Activated CD4-positive, alpha-beta memory T cell treated with anti-CD3 and anti-CD28 coated beads, Interleukin-2, amount 10 ng/mL, durations not matched to agents 7 days and 5 days (primary cell): ENCODE measurements at places on chromosomes 3 and 15. TPM values are rescaled to one million over a fixed set of nuclear protein-coding genes. Genes with fewer than 3 reads are reported as not detected.
A peak's percentile ranks its signal among the peaks of the same experiment; 100 is the strongest.

DNA sequence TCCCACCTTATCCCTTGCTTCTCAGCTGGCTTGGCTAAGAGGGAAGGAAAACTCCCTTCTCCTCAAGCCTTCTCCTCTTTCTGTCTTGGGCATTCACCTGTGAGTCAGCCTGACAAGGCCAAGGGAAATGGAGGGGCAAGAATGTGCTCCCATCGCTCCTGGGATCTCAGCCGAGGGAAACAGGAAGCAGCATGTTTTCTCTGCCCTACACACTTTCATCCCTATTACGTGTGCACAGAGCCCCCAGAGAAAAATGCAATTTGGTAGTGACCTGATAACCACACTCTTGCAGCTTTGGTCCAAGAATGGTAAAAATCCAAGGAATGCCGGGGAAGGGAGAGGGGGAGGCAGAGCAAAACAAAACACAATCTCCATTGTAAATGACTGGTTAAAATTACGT, 32.9 kb upstream of the MTMR10 start:
- no peak overlapping the region for H3K4me3 ChIP-seq
- H3K27ac ChIP-seq: no peak overlapping the region
- H3K27me3 ChIP-seq: peaks cover 32% of the 10 kb centered on the region
- no peak for DNase-seq

GRCh38 chr3:128547368-128547987, 54.5 kb upstream of the GATA2 start:
- peaks cover 27% of the 10 kb centered on the region for H3K27me3 ChIP-seq
- H3K4me1 ChIP-seq: peaks cover 2% of the 10 kb centered on the region
- H3K27ac ChIP-seq: no peak overlapping the region
- no peak overlapping the region for H3K4me3 ChIP-seq
- no peaks in the 10 kb centered on the region for H3K36me3 ChIP-seq
- no peak for DNase-seq

GRCh38 chr15:61299075-61299763, 70.1 kb upstream of the RORA start:
- H3K36me3 ChIP-seq: no peaks in the 10 kb centered on the region
- no peak overlapping the region for H3K27ac ChIP-seq
- H3K4me3 ChIP-seq: no peak overlapping the region
- H3K27me3 ChIP-seq: peaks cover 6% of the 10 kb centered on the region

- H3K4me1 ChIP-seq: peaks cover 8% of the 10 kb centered on the region
- no peak for DNase-seq
- H3K27ac ChIP-seq: no peak overlapping the region
- no peaks in the 10 kb centered on the region for H3K36me3 ChIP-seq
- H3K27me3 ChIP-seq: no peaks in the 10 kb centered on the region
- no peak overlapping the region for H3K4me3 ChIP-seq
These were observed 93.7 kb upstream of the RBMS3 start for GRCh38 chr3:29186982-29187725.

- H3K27ac ChIP-seq: peak overlapping the region; percentile 58
- peaks cover 38% of the 10 kb centered on the region for H3K36me3 ChIP-seq
- H3K4me1 ChIP-seq: peaks cover 96% of the 10 kb centered on the region
- DNase-seq: no peak
- peak overlapping the region; percentile 10 for H3K4me3 ChIP-seq
- H3K27me3 ChIP-seq: no peaks in the 10 kb centered on the region
These were observed 80.8 kb downstream of the SMAD3 start for GRCh38 chr15:67146234-67146633.

- DNase-seq: no peak
- H3K27me3 ChIP-seq: peaks cover 25% of the 10 kb centered on the region
- H3K4me1 ChIP-seq: no peaks in the 10 kb centered on the region
- H3K4me3 ChIP-seq: no peak overlapping the region
- no peak overlapping the region for H3K27ac ChIP-seq
These were observed 15.1 kb downstream of the PLSCR5 start for GRCh38 chr3:146589899-146590508.

DNA sequence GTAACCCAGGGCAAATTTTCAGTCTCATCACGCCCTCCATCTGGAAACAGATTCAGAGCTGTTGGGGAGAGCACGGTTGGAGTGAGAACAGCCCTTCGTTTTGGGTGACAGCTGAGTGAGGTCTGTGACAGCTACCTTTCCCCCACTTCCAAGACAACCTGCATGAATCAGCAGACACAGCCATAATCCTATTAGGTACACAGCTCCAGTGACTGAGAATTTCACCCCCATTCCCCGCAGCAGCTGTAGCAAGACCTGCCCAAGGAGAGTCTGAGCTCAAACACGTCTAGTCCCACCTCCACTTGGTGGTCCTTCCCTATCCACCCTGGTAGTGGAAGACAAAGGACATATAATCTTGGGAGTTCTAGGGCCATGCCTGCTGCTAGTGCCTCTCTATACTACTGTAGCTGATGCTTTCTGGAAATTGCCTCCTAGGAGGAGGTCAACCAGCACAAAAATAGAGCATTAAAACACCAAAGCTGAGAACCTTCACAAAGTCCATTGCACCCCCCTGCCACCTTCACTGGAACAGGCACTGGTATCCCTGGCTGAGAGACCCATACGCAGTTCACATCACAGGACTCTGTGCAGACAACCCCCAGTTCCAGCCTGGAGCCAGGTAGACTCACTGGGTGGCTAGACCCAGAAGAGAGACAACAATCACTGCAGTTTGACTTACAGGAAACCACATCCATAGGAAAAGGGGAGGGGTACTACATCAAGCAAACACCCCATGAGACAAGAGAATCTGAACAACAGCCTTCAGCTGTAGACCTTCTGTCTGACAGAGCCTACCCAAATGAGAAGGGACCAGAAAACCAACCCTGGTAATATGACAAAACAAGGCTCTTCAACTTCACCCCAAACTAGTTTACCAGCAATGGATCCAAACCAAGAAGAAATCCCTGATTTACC, 448.6 kb upstream of the CBLB start:
- no peak overlapping the region for H3K27ac ChIP-seq
- H3K4me3 ChIP-seq: no peak overlapping the region
- DNase-seq: no peak
- H3K27me3 ChIP-seq: no peaks in the 10 kb centered on the region
- H3K36me3 ChIP-seq: peaks cover 16% of the 10 kb centered on the region

Gene GPR62
- total RNA-seq: not detected

Gene SCG5
- total RNA-seq: 3.1 TPM

- peaks cover 5% of the 10 kb centered on the region for H3K36me3 ChIP-seq
- peak overlapping the region; percentile 91 for H3K4me3 ChIP-seq
- no peaks in the 10 kb centered on the region for H3K27me3 ChIP-seq
- peaks cover 49% of the 10 kb centered on the region for H3K4me1 ChIP-seq
- peak overlapping the region; percentile 97 for H3K27ac ChIP-seq
These were observed 91.5 kb upstream of the CHD2 start for GRCh38 chr15:92808598-92809063.

Gene DNAJA4
- 30.9 TPM for total RNA-seq

- DNase-seq: no peak
- H3K27me3 ChIP-seq: no peaks in the 10 kb centered on the region
These were observed 233.7 kb upstream of the ADAMTS9 start for GRCh38 chr3:64921281-64922065.

GRCh38 chr3:70981231-70981880, 602.2 kb downstream of the FOXP1 start:
- no peak for DNase-seq
- peak overlapping the region; percentile 73 for H3K27ac ChIP-seq
- peaks cover 80% of the 10 kb centered on the region for H3K36me3 ChIP-seq

Gene VEPH1
- total RNA-seq: not detected

- no peaks in the 10 kb centered on the region for H3K27me3 ChIP-seq
- no peak for DNase-seq
- H3K4me1 ChIP-seq: no peaks in the 10 kb centered on the region
- H3K27ac ChIP-seq: no peak overlapping the region
- no peak overlapping the region for H3K4me3 ChIP-seq
These were observed 28.9 kb downstream of the FOXP1 start for GRCh38 chr3:71554649-71555048.

DNA sequence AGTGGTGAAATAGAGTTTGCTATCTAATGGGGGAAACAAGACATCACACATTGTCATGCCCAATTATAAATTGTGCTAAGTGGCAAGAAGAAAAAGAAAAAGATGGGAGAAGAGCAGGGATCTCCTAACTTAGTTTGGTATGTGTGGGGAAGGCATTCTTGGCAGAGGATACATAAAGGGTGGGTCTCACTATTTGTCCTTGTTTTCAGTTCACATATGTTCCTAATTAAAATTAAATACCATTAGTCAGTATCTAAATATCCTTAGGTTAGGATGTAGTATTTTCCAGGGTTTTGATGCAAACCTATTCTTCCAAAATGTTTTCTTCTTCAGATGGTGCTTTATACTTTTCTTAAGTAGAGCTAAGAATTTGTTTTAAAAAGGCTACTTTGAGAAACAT, 173.7 kb downstream of the B3GALNT1 start:
- H3K36me3 ChIP-seq: no peaks in the 10 kb centered on the region
- no peak overlapping the region for H3K4me3 ChIP-seq
- peaks cover 9% of the 10 kb centered on the region for H3K27me3 ChIP-seq
- H3K4me1 ChIP-seq: no peaks in the 10 kb centered on the region

- DNase-seq: no peak
- peaks cover 17% of the 10 kb centered on the region for H3K27me3 ChIP-seq
- H3K4me1 ChIP-seq: peaks cover 16% of the 10 kb centered on the region
- H3K36me3 ChIP-seq: no peaks in the 10 kb centered on the region
These were observed 35.4 kb downstream of the TPM1 start for GRCh38 chr15:63077952-63078351.

DNA sequence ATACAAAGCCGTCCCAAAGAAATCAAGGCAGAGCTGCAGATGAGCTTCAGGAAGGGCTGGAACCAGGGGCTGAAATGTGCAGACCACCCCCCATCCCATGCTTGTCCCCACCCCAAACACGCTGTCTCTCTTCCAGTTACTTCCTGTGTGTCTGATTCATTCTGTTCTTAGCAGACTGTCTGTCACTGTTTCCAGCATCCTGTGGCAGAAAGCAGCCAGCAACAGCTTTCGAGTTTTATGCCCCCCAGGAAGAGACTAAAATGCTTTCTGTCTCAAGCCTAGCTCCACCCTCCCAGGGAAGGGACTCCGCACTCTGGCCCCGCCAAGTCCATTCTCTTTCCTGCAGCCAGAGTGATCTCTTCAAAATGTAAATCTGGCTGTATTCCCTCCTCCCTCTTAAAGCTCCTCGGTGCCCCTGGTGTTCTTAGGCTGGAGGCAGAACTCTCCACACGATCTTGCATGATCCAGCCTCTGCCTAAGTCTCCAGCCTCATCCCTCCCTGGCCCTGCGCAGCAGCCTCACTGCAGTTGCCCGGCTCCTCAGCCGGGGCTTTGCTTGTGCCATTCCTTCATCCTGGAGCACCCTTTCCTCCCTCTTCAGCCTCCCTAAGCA, 41.5 kb downstream of the HRH1 start:
- peaks cover 21% of the 10 kb centered on the region for H3K4me1 ChIP-seq
- H3K4me3 ChIP-seq: no peak overlapping the region
- no peak overlapping the region for H3K27ac ChIP-seq
- peaks cover 20% of the 10 kb centered on the region for H3K27me3 ChIP-seq
- peak; percentile 28 for DNase-seq

Gene NUP210
- 161 TPM for total RNA-seq

DNA sequence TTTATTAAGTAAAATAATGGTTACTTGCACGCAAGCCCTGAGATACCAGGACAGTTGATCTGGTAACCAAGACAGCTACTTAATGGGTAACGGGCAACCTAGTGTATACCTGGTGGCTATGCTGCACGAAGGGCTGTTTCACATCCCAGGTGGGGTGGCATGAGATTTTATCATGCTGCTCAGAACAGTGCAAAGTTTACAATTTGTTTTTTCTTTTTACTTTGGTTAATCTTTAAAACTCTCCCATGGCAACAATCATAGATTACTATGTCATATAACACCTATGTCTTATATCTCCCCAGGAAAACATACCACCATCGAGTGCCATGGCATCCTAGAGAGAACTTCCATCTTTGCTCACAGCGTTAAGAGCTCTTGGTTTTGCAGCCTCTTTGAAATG, 32.2 kb upstream of the SLC28A1 start:
- no peak overlapping the region for H3K4me3 ChIP-seq
- no peak overlapping the region for H3K27ac ChIP-seq
- no peaks in the 10 kb centered on the region for H3K4me1 ChIP-seq
- H3K36me3 ChIP-seq: peaks cover 1% of the 10 kb centered on the region
- no peak for DNase-seq
- H3K27me3 ChIP-seq: peaks cover 2% of the 10 kb centered on the region
